DMS79 (cell line): ENCODE measurements at places on chromosomes 12 and 14.
A peak's percentile ranks its signal among the peaks of the same experiment; 100 is the strongest.

- peak; percentile 47 for DNase-seq
Measured at GRCh38 chr14:89617481-89618329, 200.7 kb upstream of the FOXN3 start.

DNA sequence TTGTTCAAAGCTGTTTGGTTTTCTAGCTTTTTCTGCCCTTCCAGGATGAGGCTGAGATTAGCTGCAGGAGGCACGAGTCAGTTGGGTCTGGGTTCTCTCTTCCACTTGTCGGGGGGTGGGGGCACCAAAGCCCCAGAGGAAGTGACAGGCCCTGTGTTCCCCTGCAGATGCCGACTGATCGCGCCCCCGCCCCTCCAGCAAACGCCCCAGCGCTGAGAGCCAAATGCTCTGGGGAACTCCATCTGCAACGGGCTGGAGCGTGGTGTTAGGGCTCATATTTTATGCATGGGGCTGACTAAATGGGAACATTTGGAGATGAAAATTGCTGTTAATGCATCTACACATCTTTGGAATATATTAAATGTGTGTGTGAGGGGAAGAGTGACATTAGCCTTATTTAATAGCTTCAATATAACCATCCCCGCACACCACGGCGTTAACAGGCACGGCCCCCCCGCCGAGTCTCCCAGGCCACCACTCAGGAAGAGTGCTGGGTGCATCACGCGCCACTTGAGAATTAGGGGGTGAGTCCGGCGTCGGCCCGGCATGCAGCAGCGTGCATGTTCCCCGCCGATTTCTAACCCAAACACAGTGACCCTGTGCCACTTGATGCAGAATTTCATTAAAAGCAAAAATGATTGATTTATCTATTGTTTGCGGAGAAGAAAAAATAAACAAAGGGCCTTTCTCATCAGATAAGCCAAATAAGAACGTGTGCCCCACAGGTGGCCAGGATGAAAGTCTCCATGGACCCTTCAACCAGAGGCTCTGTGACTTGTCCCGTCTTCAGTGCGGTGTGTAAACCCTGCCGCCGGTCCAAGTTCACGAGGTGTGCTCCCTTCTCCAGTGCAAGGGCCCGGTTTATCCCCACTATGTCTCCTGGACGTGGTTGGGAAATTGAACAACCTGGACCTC is 165.0 kb upstream of the RTL1 start:
- DNase-seq: no peak

- DNase-seq: no peak
Measured at GRCh38 chr12:45681465-45681864, 48.0 kb upstream of the ARID2 start.

- DNase-seq: peak; percentile 66
Measured at GRCh38 chr14:68104518-68104917, 284.9 kb downstream of the RAD51B start.

DNA sequence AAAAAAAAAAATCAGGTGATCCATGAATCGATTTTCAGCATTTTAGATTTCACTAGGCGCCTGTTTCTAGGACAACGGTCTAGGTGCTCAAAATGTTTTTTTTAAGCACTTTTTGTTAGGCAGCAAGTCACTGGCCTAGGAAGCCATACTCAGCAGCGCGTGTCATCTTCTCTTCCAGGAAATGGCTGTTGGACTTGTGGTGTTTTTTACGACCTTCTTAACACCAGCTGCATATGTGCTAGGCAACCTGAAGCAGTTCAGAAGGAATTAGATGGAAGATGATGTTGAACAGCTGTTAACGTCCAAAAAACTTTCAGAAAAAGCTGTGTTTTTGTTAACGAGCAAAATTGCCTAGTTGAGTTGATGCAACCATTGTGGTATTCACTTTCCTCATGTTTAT is 868 bp downstream of the COX8C start:
- DNase-seq: no peak

- no peak for DNase-seq
Measured at GRCh38 chr14:99549684-99550083, 54.3 kb downstream of the CCDC85C start.

- no peak for DNase-seq
Measured at GRCh38 chr14:67420102-67420739, 8.3 kb upstream of the PLEK2 start.

DNA sequence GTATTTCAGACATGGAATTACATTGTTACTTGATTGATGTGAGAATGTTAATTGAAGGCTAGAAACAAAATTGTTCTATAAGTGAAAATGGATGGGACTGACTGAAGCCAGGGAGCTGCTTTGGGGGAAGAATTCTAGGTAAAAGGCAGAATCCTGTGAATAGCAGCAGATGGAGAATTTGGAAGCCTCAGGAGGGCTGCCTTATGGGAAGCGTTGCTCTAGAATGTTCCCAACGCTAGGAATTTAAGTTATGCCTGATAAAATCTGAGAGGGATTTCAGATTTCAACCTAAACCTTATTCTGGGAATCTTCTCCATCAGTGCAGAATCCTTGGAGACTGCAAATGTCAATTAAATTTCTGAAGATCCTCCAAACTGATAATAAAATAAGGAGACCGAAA is 858.2 kb upstream of the FLRT2 start:
- no peak for DNase-seq

DNA sequence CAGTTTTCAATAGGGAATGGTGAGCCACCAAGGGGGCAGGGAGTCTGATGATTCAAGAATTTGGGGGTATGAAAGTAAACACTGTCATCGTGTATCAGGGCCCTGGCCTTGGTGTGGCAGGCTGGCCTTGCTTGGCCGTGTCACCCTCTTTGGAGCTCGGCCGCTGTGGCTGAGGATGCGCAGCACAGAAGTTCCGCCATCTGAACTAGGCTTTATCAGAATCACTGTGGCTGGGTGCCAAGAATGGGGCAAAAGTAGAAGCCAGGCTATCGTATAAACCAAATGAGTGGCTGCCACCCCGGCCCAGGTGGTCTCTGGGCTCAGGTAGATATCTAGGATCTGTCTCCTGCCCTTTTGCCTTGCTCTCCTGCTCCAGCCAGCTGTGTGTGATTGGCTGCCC is 137.4 kb downstream of the PAPOLA start:
- DNase-seq: no peak

- peak; percentile 93 for DNase-seq
Measured at GRCh38 chr14:42174357-42174756, 567.7 kb downstream of the LRFN5 start.
